ENCODE measurements at places on chromosomes 5 and 9. TPM values are rescaled to one million over a fixed set of nuclear protein-coding genes. Genes with fewer than 3 reads are reported as not detected.

SMIM33 gene
- polyA plus RNA-seq = not detected

TNFSF15 gene
- polyA plus RNA-seq = 0.30 TPM

APC gene
- 29.4 TPM for polyA plus RNA-seq

CA9 gene
- polyA plus RNA-seq = 0.50 TPM

ZNG1C gene
- 8.2 TPM for polyA plus RNA-seq

All from hindlimb muscle (tissue), 1 donor.